ENCODE measurements at places on chromosomes 7 and 10.

GRCh38 chr7:5662828-5663227 lies 118.6 kb downstream of the RNF216 start:
- DNase-seq = no peak

GRCh38 chr10:97570789-97571471 lies 1.6 kb upstream of the ANKRD2 start:
- peak; percentile 0 for DNase-seq

- no peak for DNase-seq
Measured at GRCh38 chr7:83708531-83708930, 59.6 kb upstream of the SEMA3E start.

GRCh38 chr7:135447748-135448147 lies 62.2 kb downstream of the CNOT4 start:
- DNase-seq = no peak

- no peak for DNase-seq
Measured at GRCh38 chr10:119997429-119997828, 104.9 kb downstream of the SEC23IP start.

DNA sequence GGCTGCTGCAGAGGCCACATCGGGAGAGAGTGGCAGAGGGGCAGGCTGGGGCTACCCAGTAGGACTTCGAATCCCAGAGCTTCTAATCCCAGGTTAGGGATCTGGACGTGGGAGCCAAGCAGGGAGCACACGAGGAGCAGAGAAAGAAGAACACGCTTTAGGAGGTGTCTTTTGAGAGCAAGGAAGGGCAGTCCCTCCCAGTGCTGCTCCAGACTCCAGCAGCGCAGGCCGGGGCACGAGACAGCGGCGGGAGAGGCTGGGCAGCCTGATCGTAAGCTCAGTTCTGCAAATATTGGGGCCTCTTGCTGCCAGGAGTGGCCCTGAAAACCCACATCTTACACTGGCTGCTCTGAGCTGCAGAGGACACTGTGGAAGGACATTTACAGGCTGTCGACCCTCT lies 75.9 kb downstream of the HIPK2 start:
- no peak for DNase-seq

- DNase-seq = no peak
Measured at GRCh38 chr7:137606061-137606674, 240.6 kb downstream of the DGKI start.

DNA sequence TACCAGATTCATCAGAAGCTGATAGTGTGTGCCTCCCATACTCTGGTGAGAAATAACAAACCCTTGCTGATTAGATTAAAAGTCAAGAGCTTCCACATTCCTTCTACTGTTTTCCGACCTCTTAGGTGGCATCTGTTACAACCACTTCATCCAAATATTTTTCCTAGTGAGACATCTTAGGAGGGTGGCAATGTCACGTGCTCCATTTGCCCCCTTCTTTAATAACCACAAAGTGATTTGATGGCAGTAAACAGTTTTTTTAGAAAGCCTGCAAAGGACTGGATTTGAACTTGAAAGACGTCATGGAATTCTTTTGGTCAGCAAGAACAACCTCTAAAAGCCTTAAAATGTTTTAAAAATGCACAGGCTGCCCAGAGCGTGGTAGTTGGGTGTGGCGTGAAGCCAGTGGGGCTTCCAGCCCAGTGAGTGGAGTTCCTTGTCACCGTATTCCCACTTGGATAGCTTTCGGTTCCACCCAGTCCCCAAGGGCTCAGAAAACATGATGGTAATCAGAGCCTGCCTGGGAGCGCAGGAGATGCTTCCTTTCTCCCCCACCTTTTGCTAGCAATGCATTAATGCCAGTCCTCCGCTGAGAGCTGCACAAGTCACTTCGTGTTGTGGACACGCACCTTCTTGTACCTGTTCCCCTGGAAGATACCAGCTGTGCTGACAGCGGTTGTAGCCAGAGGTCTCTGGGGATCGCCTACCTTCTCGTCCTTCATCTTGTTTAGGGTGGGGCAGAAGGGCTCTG lies 256.4 kb downstream of the KIAA1217 start:
- DNase-seq = no peak

Data from NCI-H446 treated with DMSO at 0.1 percent for 48 hours (cell line).